Activated CD4-positive, alpha-beta T cell treated with anti-CD3 and anti-CD28 coated beads for 4 hours (primary cell): ENCODE measurements at places on chromosomes 7 and 10.

DNA sequence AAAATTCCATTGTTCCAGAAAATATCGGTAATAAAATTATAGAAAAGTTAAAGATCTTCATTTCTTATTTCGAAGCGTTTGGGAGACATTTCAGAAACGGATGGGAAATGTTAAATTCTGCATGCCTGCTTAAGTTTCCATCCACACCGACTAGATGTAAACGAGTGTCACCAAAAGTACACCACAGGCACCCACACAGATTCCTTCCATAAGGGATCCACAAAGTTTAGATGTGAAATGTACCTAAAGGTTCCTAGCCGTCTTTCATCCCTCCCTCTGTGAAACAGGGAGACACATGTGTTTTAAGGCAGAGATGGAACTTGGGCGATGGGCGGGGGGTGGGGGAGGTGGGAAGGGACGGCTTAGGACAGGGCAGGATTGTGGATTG is 621 bp upstream of the CAV1 start:
- no peak for DNase-seq

GRCh38 chr10:21330628-21331020 is 194.9 kb downstream of the SKIDA1 start:
- DNase-seq: no peak

- DNase-seq: no peak
Observed at GRCh38 chr7:43869867-43870240, 537 bp upstream of the MRPS24 start.

DNA sequence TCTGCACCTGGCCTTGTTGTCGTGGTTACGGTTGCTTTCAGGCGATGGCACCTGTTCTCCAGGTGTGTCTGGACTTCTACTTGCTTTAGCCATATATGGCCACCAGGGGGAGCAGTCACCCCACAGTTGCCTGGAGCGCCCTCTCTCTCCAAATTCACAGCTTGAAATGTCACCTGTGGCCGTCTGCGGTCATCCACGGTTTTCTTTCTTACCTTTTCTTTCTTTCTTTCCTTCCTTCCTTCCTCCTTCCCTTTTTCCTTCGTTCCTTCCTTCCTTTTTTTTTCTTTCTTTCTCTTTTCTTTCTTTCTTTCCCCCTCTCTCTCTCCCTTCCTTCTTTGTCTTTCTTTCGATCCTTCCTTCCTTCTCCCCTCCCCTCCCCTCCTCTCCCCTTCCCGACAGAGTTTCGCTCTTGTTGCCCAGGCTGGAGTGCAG is 150.5 kb upstream of the VKORC1L1 start:
- peak; percentile 76 for DNase-seq

DNA sequence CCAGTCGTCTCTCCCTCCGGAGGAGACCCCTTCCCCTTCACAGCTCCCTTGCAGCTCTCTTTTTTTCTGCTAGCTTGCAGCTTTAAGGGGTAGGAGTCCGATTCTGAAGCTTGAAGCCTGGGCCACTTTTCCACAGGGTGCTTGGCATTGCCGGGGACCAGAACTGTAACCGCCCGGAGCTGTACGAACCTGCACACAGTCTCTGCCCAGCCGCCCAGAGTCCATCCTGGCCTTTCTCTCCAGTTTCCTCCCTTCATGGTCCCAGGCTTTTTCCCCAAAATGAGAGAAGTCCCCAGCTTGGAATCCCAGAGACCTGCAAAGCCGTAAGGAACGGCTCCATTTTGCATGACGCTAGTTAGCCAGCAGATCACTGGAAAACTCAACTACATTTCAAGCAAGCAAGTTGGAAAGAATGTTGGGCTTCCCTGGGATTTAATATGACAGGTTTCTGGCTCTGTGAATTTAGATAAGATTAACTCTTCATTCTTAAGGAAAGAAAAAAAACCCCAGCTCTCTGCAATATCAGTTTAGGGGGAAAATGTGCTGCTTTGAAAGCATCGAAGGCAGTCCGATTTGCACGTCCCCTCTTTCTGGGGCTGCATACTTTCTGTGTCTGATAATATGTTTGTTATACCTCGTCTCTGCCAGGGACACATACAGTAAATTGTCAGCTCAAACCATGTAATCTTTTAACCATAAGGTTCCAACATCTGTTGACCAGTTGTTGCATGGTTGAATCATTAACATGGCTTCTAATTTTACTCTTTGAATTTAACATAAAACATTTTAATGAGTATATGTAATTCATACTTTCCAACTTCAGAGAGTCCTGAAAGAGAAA is 190.0 kb upstream of the LYZL2 start:
- DNase-seq: no peak

- no peak for DNase-seq
Observed at GRCh38 chr7:5452937-5453540, 29.4 kb upstream of the TNRC18 start.

DNA sequence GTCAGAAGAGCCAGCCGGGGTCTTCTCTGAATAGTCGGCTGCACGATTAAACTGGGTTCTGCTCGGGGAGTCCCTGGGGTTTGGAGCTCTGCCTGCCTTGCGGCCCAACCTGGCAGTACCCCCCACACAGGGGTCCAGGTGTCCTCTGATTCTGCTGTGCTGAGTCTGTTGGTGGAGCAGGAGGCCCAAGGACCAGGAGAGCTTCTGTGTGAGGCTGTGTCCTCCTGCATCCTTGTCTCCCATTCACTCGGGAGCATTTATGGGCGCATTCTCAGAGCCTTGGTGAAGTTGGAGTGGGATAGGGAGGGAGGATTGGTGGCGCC is 14.2 kb downstream of the INPP5A start:
- no peak for DNase-seq

- no peak for DNase-seq
Observed at GRCh38 chr7:130941322-130942210, 207.6 kb upstream of the KLF14 start.

GRCh38 chr7:105094966-105095365 is 81.0 kb downstream of the KMT2E start:
- no peak for DNase-seq

DNA sequence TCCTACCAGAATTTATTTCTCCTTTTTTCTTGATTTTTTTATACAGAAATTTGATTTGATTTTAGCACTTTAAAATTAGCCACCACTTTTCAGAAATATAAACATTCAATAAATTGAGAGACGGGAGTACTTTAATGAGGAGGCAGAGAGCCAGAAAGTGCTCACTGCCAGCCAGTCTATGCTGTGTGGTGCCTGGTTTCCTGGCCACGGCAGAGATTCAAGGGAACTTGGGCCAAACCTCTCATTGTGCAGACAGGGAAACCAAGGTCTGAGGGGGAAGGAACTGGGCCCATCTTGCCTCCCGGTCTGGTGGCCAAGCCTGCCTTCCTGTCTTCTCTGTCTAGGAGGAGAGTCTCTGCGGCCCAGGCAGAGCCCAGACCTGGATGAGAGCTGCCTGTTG is 25.9 kb downstream of the ADAMTS14 start:
- DNase-seq: no peak

DNA sequence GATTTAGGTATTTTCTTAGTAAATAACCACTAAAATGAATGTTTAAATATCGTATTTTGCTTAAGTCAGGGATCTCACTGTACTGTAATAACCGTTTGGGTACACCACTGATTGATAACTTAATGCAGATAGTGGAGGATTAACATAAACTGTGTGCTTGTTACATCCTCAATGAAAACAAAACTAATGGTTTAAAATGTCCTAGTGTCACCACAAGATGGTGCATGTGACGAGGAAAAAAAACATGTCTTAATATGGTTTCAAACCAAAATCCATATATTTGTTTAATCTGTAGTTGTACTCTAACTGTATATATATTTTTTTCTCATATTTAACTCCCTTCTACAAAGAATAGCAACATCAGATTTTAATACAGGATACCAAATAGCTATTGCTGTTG is 19.2 kb downstream of the ARMC10 start:
- DNase-seq: no peak

DNA sequence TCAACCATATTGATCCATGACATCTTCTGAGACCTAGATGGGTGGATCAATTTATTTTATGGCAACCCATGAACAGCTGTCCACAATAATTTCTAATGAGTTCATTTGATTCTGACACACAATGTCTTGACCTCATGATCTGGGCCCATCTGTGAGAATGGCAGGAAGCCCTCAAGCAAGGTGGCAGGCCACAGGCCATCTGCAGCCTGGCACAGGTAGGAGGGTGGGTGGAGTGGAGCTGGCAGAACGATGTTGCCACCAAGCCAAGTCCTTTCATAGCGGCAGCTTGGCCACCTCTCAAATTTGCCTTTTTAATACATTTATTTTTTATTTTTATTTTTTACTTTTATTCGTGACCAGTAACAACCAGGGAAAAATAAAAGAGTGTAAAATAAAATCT is 1181.6 kb upstream of the SORCS1 start:
- DNase-seq: no peak

GRCh38 chr10:14253711-14254110 is 77.0 kb downstream of the FRMD4A start:
- DNase-seq: no peak

DNA sequence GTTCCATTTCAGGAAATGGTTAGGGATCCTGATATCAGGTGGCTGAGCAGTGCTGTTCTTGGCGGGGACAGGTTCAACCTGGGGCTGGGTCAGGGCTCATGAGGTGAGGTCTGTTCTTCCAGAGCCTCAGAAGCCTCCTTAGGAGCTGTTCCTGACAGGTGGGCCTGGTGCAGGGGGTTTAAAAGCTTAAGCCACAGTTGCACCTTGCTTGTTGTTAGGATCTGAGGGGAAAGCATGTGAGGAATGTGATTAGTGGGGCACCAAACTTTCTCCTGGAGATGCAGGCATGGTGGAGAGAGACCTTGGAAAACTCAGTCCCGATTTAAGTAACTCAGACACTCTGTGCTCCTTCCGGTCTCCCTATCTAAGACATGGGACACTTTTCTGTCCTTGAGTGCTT is 18.7 kb upstream of the CRHR2 start:
- no peak for DNase-seq

DNA sequence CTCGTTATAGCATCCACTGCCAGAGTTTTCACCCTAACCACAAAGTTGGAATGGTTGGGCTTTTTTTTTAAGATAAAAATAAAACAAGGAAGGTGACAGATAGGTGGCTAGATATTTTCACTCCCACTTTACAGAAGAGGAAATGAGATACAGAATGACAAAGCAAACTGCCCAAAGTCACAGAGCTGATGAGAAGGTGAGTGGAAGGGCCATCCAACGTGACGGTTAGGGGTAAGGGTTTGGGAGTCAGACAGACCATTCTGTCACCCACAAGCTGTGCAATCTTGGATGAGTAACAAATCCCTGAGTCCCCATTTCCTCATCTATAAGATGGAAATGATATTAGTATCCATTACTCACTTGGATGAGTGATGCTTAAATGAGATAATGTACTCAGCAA is 106.9 kb upstream of the PDLIM1 start:
- no peak for DNase-seq

- DNase-seq: no peak
Observed at GRCh38 chr7:40403703-40404476, 269.1 kb downstream of the SUGCT start.

DNA sequence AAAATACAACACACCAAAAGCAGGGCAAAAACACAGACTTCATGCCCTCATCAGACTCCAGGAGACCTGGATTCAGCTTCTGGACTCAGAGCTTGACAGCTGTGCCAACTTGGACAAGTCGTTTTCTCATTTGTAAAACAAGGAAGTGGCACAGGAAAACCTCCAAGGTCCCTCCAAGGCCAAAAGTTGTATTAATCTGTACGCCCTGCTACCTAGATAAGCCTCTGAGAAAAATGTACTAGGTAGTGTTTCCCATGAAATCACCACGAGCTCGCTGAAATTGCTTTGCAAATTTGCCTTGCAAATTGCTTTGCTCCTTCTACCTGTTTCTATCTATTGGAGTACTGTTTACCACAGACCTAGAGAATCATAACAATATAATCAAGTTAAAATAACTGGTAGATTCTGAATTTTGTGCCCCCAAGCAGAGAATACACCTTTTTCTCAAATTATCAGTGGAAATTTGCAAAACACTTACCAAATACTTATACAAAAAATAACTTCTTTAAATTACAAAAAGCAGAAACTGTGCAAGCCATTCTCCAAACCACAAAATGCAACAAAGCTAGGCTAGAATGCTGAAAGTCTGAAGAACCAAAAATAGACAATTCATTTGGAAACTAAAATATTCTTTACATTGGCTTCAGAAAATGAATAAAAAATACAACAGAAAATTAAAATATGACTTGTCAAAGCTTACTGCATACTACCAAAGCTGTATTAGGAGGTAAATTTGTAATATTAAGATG is 158.1 kb upstream of the CHST15 start:
- no peak for DNase-seq

GRCh38 chr7:129083525-129083924 is 28.6 kb upstream of the TNPO3 start:
- no peak for DNase-seq

- DNase-seq: no peak
Observed at GRCh38 chr10:78378192-78378591, 344.5 kb downstream of the RPS24 start.

GRCh38 chr7:50507898-50508470 is 57.2 kb downstream of the DDC start:
- no peak for DNase-seq

DNA sequence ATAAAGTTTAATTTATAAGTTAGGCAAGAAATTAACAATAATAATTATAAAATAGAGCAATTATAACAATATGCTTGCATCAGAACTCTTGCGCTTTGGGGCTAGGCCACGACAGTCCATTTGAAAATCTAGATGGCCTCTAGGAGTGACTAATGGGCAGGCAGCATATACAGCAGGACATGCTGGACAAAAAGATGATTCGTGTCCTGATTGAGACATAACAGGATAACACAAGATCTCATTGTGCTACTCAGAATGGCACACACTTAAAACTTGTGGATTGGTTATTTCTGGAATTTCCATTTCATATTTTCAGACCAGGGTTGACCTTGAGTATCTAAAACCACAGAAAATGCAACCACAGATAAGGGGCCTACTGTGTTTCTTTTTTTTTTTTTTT is 27.5 kb downstream of the CTNNA3 start:
- no peak for DNase-seq

DNA sequence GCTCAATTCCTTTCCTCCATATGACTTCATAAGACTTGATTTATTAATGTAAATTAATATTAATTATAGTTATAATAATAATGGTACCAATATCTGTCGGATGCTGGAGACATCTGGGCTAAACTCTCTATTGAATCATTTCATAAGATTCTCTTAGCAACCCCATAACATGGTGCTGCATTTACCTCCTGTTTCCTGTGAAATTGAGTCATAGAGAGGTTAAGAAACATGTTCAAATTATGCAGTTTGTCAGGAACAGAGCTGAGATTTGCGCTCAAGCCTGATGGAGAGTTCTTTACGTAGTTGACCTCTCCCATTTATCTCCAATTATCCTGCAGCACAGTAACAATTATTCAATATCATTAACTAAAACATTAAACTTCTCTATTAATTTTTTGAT is 621.8 kb upstream of the FZD8 start:
- no peak for DNase-seq

DNA sequence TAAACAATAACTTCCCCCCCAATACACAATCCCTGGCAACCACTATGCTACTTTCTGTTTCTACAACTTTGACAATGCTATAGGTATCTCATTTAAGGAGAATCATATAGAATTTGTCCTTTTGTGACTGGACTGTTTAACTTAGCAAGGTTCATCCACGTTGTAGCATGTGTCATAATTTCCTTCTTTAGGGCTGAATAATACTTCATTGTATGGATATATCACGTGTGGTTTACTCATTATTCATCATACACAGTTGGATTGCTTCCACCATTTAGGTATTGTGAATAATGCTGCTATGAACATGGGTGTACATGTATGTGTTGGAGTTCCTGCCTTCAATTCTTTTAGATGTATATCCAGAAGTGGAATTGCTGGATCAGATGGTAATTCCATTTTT is 111.0 kb downstream of the LMBR1 start:
- no peak for DNase-seq
